Chondrocyte (in vitro differentiated cells): ENCODE measurements at places on chromosomes 6 and 20. TPM values are rescaled to one million over a fixed set of nuclear protein-coding genes. Genes with fewer than 3 reads are reported as not detected.

- H3K4me1 ChIP-seq: peaks cover 81% of the 10 kb centered on the region
- H3K4me3 ChIP-seq: no peak overlapping the region
- H3K27ac ChIP-seq: peak overlapping the region; percentile 92
- DNase-seq: no peak
Observed at GRCh38 chr6:74731204-74731603, 474.6 kb downstream of the COL12A1 start.

DNA sequence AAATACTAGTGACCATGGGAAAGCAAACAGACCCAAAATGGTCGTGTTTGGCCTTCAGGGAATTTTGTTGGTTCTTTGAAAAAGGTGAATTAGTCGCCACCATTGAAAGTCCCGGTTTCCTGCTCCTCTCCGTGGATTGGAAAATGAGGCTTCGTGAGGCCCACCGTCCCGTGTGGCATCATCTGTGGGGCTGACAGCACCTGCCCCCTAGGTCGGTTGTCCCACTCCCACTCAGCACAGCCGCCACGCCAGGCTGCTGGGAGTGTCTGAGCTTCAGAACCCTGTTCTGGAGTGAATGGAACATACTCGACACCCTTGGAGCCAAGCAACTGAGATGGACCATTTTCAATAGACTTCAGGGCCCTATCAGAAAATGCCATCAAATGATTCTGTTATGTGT, 33.0 kb upstream of the FOXC1 start:
- peaks cover 21% of the 10 kb centered on the region for H3K4me1 ChIP-seq
- peaks cover 1% of the 10 kb centered on the region for H3K36me3 ChIP-seq
- no peaks in the 10 kb centered on the region for H3K27me3 ChIP-seq
- DNase-seq: no peak

DNA sequence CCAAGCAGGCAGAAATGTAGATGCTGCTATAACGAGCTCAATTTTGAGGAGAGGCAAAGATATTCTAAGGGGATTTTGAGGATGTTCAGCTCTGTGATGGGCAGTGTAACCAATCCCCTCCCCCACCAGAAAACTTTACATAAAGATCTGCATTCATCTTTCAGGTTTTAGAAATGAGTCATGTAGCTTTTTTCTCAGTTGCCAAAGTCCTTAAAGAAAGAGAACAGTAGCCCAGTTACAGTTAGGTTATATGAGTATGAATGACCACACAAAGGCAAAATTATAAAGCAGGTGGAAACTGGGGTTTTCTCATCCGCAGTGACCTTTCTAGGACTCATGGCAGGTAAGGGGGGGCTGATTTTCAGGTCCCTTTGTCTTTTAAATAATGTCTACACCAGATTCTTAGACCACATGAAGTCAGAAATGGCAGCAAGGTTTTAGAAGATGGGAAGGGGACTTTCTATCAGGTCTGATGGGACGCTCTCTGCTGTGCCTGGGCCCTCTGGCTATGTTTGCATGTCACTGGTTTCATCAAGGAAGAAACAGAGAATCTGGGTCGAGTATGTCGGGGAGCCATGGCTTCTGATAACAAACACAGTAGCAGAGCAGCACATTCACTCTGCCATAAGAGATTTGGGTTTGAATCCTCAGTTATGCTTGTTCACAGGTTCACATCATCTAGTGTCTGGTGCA, 94.7 kb downstream of the CLIC5 start:
- H3K4me3 ChIP-seq: no peak overlapping the region
- no peak overlapping the region for H3K27ac ChIP-seq
- H3K4me1 ChIP-seq: peaks cover 9% of the 10 kb centered on the region
- no peak for DNase-seq
- no peaks in the 10 kb centered on the region for H3K36me3 ChIP-seq

- DNase-seq: no peak
- peak overlapping the region; percentile 85 for H3K27ac ChIP-seq
- H3K36me3 ChIP-seq: peaks cover 31% of the 10 kb centered on the region
- no peaks in the 10 kb centered on the region for H3K27me3 ChIP-seq
- H3K4me3 ChIP-seq: no peak overlapping the region
Observed at GRCh38 chr20:38083338-38084048, 49.9 kb downstream of the RPRD1B start.

DNA sequence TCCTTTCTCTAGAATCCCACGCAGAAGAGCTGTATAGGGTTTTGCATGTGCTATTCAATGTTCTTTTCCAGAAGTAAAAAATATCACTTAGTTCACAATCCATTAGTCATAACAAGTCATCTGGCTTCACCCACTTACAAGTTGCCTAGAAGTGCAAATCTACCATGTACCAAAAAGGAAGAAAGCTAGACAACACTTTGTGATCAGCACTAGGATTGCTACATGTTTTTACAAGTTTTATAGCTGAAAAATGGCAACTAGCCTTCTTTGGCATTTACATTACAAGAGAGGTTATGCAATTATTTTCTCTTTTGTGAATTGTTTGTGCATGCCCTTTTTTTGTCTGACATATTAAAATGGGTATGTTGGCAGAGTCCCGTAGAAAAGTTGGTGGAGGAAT, 85.6 kb upstream of the PTPRK start:
- peaks cover 10% of the 10 kb centered on the region for H3K4me1 ChIP-seq
- no peak overlapping the region for H3K4me3 ChIP-seq
- no peaks in the 10 kb centered on the region for H3K36me3 ChIP-seq
- H3K27me3 ChIP-seq: no peaks in the 10 kb centered on the region

DNA sequence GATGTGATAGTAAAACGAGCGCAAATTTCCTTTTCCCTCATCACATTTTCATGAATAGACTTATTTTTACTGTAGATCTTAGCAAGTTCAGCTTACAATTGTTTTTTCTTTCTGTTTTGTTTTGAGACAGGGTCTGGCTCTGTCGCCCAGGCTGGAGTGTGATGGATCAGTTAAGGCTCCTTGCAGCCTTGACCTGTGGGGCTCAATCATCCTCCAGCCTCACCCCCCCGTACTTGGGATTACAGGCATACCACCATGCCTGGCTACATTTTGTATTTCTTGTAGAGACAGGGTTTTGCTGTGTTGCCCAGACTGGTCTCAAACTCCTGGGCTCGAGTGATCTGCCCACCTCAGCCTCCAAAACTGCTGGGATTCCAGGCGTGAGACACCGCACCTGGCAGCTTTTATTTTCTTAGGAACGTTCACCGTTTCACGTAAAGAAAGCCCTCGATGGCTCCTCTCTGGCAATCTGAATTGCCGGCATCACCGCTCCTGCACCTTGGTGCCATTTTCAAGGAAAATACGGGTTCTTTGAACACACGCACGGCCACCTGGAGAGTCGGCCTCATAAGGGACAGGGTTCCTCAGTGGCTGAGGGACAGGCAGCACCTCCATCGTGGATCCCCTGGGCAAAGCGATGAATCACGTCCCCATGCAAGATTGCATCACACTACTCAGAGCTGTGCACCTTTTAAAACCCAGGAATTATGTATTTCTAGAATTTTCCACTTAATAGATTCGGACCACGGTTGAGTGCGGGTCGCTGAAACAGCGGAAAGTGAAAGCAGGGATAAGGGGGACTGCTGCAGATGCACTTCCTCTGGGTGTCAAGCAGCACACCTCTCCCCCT, 78.7 kb downstream of the IRF4 start:
- H3K27me3 ChIP-seq: peaks cover 19% of the 10 kb centered on the region
- peaks cover 7% of the 10 kb centered on the region for H3K4me1 ChIP-seq
- DNase-seq: no peak

DNA sequence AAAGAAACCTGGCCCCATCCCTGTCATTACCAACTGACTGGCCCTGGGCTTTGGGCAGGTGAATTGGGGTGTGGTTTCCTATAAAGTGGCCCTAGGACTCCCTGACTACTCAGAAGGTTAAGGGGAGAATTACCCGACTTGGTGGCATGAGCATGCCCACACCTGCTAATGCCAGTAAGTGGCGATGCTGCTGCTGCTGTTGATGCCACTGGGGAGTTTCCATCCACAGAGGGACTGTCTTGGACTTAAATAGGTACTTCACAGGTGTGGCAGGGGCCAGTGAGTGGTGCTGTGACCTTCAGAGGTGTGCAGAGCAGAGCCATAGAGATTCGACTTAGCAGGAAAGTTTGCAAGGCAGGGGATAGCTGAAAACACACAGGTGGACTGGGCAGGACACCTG, 32.6 kb upstream of the MDFI start:
- H3K36me3 ChIP-seq: no peaks in the 10 kb centered on the region
- DNase-seq: peak; percentile 44
- H3K27ac ChIP-seq: no peak overlapping the region
- no peaks in the 10 kb centered on the region for H3K27me3 ChIP-seq
- H3K4me3 ChIP-seq: no peak overlapping the region

- H3K36me3 ChIP-seq: no peaks in the 10 kb centered on the region
- H3K4me1 ChIP-seq: no peaks in the 10 kb centered on the region
- H3K27me3 ChIP-seq: peaks cover 17% of the 10 kb centered on the region
- H3K27ac ChIP-seq: no peak overlapping the region
Observed at GRCh38 chr6:136446579-136447187, 103.5 kb downstream of the MAP7 start.

GRCh38 chr20:57559289-57559634, 1.6 kb upstream of the PCK1 start:
- H3K27me3 ChIP-seq: peaks cover 41% of the 10 kb centered on the region
- DNase-seq: no peak
- no peak overlapping the region for H3K27ac ChIP-seq
- no peaks in the 10 kb centered on the region for H3K36me3 ChIP-seq

DNA sequence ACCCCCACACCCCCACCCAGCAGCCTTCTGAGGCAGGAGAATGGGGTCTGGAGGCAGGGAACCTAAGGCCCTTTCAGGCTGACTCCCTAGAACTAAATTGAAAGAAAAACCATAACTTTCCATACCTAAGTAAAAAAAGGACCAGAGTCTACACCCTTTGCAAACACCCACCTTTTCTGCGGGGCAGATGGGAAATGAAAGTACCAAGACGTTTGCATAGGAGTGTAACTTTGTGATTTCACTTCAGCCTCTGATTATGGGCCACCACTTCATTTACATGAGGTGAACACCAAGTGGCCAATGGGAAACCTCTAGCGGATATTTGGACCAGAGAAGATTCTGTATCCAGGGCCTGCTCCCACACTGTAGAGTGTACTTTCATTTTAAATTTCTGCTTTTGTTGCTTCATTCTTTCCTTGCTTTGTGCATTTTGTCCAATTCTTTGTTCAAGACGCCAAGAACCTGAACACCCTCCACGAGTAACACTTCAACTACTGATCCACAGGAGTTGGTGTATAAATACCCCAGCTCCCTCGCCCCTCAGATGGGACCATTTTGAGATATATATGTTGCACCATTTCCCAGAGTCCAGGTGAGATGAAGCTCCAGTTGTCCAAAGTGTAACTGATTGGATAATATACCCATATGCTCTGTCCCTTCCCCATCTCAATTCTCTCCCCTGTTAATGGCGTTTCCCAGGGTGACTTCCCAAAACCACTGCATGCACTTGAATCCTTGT, 18.9 kb upstream of the SRSF6 start:
- H3K27me3 ChIP-seq: peaks cover 27% of the 10 kb centered on the region
- no peaks in the 10 kb centered on the region for H3K4me1 ChIP-seq
- H3K4me3 ChIP-seq: no peak overlapping the region
- H3K27ac ChIP-seq: no peak overlapping the region
- no peaks in the 10 kb centered on the region for H3K36me3 ChIP-seq

DNA sequence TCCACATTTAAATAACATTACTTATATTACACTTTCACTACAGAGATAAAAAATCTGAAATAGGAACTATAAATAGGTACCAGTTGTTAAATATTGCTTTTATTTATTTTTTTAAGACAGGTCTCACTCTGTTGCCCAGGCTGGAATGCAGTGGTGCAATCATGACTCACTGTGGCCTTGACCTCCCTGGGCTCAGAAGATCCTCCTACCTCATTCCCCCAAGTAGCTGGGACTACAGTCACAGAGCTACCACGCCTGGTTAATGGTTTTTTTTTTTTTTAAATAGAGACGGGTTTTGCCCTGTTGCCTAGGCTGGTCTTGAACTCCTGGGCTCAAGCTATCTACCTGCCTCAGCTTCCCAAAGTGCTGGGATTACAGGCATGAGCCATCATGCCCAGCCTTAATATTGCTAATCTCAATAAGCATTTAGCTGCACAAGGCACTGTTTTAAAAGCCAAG, 17.3 kb downstream of the EEF1E1 start:
- no peak for DNase-seq
- peaks cover 26% of the 10 kb centered on the region for H3K36me3 ChIP-seq
- H3K27me3 ChIP-seq: no peaks in the 10 kb centered on the region

GRCh38 chr6:30974490-30975252, 8.8 kb upstream of the MUC21 start:
- no peak overlapping the region for H3K27ac ChIP-seq
- no peak for DNase-seq
- H3K4me1 ChIP-seq: peaks cover 7% of the 10 kb centered on the region

DNA sequence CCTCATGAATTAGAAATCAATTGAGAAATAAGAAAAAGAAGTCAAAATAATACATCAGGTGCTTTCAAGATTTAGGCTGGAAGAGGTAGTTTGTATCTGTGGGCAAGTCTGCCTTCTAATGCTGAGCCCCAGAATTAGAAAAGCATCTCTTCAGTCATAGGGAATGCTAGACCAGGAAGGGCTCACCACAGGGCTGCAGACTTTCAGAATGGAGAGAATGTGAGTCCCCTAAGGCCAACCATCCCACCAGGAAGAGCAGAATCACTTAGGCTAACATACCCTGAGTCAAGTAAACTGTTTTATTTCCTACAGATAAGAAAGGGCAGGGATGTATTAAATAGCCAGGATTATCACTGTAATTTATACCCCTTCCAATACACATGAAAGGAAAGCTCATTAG, 510.2 kb downstream of the RNF144B start:
- peaks cover 3% of the 10 kb centered on the region for H3K27me3 ChIP-seq
- DNase-seq: no peak
- no peaks in the 10 kb centered on the region for H3K36me3 ChIP-seq
- no peak overlapping the region for H3K27ac ChIP-seq
- no peaks in the 10 kb centered on the region for H3K4me1 ChIP-seq

- no peak overlapping the region for H3K27ac ChIP-seq
- peaks cover 2% of the 10 kb centered on the region for H3K36me3 ChIP-seq
- DNase-seq: no peak
- H3K27me3 ChIP-seq: peaks cover 14% of the 10 kb centered on the region
- no peak overlapping the region for H3K4me3 ChIP-seq
Observed at GRCh38 chr6:25852756-25853155, 20.9 kb upstream of the SLC17A1 start.

DNA sequence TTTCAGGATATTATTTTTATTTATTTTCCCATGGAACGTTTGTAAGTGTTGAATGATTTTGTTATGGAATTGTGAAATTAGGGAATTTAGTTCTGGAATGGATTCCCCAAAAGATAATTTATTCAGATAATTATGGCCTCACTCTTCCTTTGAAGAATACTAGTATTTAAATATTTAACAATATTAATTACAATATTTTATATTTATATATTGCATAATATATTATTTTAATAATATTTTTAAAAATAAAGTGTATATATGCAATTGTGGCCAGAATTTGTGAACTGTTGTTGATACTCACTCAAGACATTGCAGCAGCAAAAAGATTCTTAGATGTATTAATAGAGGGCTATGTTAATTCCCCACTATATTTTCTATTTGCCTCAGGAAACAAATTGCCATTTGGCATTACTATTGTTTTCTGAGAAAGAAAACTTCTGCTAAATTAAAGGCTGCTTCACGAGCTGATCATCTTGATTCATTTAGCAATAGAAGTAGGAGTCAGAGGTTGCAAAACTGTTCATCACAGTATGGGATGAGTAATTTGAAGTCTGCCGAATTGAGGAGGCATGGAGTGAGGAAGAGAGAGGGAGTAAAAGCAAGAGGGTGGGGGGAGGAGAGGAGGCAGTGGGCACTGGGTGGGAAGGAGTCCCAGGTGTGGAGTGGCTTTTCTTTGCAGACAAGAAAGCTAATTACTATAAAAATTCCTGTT, 729.2 kb downstream of the DHX35 start:
- H3K4me1 ChIP-seq: no peaks in the 10 kb centered on the region
- no peaks in the 10 kb centered on the region for H3K36me3 ChIP-seq
- no peak overlapping the region for H3K4me3 ChIP-seq
- H3K27me3 ChIP-seq: peaks cover 4% of the 10 kb centered on the region

THBD gene
- total RNA-seq: 8.0 to 38.2 TPM (median 37.5 TPM) in 3 replicates

SLA2 gene
- total RNA-seq: 0.24 TPM in 1 of 3 replicates, not detected in the others

CDK19 gene
- 13.9 to 21.6 TPM (median 19.7 TPM) in 3 replicates for total RNA-seq
